Left lung (tissue), 14 donors: ENCODE measurements at places on chromosomes 4 and X. TPM values are rescaled to one million over a fixed set of nuclear protein-coding genes. Genes with fewer than 3 reads are reported as not detected.

- H3K4me3 ChIP-seq, result no peak overlapping the region
- no peak overlapping the region for H3K27ac ChIP-seq
- no peaks in the 10 kb centered on the region for H3K36me3 ChIP-seq
- H3K4me1 ChIP-seq, result no peaks in the 10 kb centered on the region
- H3K27me3 ChIP-seq, result no peaks in the 10 kb centered on the region
- DNase-seq, result no peak
Observed at GRCh38 chrX:31580726-31581125, 508.9 kb upstream of the FTHL17 start.

DNA sequence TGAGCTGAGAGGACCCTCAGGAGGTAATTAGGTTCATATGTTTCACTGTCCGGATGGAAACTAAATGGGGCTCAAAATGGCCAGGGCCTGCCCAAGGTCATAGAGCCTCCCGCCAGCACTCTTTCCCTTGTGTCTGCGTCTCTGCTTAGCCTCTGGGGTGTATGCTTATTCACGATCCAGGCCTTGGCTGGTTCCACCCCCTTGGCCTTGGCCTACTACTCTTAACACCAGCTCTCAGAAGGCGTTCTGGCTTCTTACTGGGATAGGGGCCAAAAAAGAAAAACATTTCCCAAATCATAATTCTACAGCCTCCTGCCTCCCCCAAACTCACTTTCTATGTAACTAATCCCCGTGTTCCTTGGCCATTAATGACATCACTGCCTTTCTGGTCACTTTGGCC is 68.8 kb downstream of the RTL5 start:
- H3K27me3 ChIP-seq, result no peaks in the 10 kb centered on the region
- H3K4me3 ChIP-seq, result no peak overlapping the region
- no peaks in the 10 kb centered on the region for H3K36me3 ChIP-seq
- H3K27ac ChIP-seq, result no peak overlapping the region
- H3K4me1 ChIP-seq, result peaks cover 8% of the 10 kb centered on the region

GRCh38 chr4:67436742-67437141 is 108.6 kb downstream of the CENPC start:
- no peak overlapping the region for H3K27ac ChIP-seq
- no peak for DNase-seq
- H3K4me3 ChIP-seq, result no peak overlapping the region

DNA sequence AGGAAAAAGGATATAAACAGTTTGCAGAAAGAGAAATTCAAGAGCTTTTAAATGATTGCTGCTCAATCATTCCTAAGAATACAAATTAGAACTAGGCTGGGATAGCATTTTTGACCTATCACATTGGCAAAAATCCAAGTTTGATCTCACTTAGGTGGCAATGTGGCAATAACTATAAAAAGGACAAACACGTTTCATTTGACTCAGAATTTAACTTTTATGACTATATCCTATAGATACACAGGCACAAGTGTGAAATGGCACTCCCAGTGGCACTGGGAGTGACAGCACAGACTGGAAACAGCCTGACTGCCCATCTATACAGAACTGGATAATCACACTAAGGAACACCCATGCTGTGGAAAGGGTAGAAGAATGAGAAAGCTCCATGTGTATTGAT is 11.1 kb downstream of the CENPU start:
- peaks cover 12% of the 10 kb centered on the region for H3K36me3 ChIP-seq
- H3K4me3 ChIP-seq, result no peak overlapping the region
- no peak overlapping the region for H3K27ac ChIP-seq
- H3K27me3 ChIP-seq, result no peaks in the 10 kb centered on the region
- H3K4me1 ChIP-seq, result peaks cover 1% of the 10 kb centered on the region

GRCh38 chrX:106042296-106042695 is 3.8 kb upstream of the SERPINA7 start:
- H3K27me3 ChIP-seq, result no peaks in the 10 kb centered on the region
- H3K4me1 ChIP-seq, result no peaks in the 10 kb centered on the region
- no peak overlapping the region for H3K27ac ChIP-seq
- no peaks in the 10 kb centered on the region for H3K36me3 ChIP-seq
- H3K4me3 ChIP-seq, result no peak overlapping the region

- H3K4me3 ChIP-seq, result no peak overlapping the region
- H3K4me1 ChIP-seq, result no peaks in the 10 kb centered on the region
- H3K27ac ChIP-seq, result no peak overlapping the region
- no peaks in the 10 kb centered on the region for H3K36me3 ChIP-seq
Observed at GRCh38 chr4:128241019-128241418, 46.6 kb downstream of the PGRMC2 start.

GRCh38 chr4:56850910-56851309 is 29.4 kb upstream of the SPINK2 start:
- H3K27ac ChIP-seq, result no peak overlapping the region
- H3K4me1 ChIP-seq, result no peaks in the 10 kb centered on the region
- DNase-seq, result no peak
- no peak overlapping the region for H3K4me3 ChIP-seq
- H3K27me3 ChIP-seq, result no peaks in the 10 kb centered on the region

The SLC6A14 gene
- total RNA-seq, result 68.6 TPM
